T-helper 22 cell (primary cell): ENCODE measurements at places on chromosomes 2 and 18.

DNA sequence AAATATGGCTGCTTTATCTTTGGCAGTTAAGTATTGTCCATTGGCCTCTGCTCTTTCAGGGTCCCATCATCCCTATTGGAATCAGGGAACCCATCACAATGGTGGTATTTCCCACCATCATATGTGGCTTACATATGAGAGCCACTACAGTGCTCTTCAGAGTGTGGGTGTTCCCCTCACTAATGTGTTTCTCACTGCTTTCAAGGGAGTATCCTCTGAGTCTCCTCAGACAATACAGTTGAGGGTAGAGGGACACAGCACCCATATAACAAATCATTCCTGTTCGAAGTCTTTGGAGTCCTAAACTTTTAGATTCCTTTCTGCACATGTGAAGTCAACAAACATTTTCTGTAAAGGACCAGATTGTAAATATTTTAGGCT lies 48.8 kb upstream of the DNAJC10 start:
- no peak for DNase-seq

DNA sequence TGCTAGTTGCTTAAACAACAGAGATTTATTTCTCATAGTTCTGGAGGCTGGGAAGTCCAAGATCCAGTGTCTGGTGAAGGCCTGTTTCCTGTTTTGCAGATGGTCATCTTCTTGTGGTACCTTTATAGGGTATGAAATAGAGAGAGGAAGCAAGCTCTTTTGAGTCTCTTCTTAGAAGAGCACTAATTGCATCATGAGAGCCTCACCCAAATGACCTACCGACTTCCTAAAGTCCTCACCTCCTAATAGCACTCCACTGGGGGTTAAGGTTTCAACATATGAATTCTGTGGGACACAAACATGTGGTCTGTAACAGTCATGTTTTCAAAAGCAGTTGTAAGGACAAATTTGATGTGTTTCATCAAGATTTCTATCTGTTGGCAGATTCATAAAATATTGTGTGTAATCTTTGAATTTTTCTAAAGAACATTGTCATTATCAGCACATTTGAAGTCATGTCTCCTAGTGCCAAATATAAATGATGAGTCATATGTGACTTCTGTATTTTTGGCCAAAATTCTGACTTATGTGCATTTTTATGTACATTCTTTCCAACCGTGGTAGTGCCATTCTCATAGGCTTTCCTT lies 45.3 kb downstream of the CD28 start:
- DNase-seq = no peak

GRCh38 chr2:61379521-61379920 lies 91.4 kb downstream of the USP34 start:
- DNase-seq = no peak

DNA sequence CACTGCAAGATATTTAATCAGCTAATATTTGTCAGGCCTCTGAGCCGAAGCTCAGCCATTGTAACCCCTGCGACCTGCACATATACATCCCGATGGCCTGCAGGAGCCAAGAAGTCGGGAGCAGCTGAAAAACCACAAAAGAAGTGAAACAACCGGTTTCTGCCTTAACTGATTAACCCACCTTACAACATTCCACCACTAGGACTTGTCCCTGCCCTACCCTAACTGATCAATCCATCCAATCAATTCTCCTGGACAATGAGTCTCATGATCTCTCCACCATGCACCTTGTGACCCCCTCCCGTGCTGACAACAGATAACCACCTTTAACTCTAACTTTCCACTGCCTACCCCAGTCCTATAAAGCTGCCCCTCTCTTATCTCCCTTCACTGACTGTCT lies 945.4 kb upstream of the GYPC start:
- DNase-seq = no peak

DNA sequence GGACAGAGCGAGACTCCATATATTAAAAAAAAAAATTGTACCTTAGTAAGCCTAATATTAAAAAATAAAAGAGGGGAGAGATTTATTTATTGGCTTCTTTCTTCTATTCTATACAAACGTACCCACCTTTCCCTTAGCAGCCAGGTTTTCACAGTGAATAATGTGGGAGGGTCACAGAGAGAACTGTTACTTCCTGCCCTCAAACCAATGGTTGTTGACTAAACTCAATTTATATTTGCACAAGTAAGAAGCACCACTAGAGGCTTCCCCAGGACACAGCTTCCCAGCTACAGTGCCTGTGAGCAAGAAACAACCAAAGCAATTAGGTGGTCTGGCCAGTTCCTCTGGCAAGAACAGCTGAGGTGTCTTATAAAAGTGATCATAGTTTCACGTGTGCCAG lies 28.9 kb upstream of the GALR1 start:
- no peak for DNase-seq

GRCh38 chr18:75087119-75088020 lies 121.6 kb downstream of the PTGR3 start:
- no peak for DNase-seq

DNA sequence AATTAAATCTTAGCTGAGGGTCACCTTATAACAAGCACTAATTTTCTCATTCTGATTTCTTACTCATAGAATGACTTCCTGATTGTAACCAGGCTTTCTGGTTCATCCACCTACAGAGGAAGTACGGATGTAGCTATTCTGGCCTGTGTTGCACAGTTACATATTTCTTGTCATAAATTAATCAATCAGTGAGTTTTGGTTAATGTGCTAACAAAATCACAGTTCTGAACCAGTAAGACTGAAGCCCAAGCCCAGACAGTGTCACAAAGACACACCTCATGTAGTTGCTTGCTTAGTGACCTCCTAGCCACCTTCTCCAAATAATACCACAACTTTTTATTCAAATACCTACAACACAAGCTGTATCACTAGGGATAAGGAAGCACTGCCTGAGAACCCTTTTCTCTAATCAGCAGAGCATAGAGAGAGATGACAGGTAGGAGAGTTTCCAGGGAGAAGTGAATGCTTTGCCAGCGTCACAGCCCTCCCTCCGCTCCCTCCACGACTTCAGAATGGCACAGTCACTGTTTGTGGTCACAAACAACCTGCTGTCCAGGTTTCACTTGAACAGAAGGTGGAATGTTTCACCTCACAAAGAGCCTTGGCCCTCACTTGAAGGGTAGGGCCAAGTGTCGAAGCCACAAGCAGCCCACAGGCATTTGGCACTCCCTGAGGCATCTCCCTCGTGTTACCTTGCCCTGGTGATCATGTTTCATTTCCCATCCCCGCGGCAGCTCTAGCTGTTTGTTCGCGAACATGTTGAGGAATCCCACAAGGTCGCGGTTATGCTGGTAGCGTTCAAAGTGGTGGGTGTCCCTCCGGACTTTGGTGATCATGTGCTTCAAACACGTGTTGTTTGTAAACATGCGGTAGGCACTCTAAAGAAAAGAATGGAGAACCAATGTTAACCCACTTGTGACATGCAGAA lies 120.8 kb upstream of the STK17B start:
- no peak for DNase-seq

- no peak for DNase-seq
These were observed 255.4 kb downstream of the ALPK2 start for GRCh38 chr18:58373481-58373880.

DNA sequence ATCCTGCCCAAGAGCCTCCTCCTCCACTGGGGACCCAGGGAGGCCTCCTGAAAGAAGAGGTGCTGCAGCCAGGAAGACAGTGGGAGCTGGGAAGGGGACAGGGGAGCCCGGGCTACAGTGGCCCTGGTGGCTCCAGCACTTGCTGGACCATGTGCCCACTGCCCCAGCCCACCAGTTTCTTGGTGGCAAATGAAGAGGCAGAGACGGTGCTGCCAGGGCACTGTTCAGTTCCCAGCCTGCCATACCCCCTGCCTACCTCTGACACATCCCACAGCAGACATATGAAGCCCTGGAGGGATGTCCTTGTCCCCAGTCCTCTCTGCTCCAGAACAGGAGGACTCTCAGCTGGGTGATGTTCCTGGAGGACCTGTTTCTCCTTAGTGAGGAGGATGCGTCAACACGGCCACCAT lies 3.7 kb downstream of the RAMP1 start:
- DNase-seq = no peak

- no peak for DNase-seq
These were observed 81.7 kb downstream of the ARHGEF4 start for GRCh38 chr2:130918393-130918792.

GRCh38 chr2:84427235-84428138 lies 31.6 kb downstream of the SUCLG1 start:
- DNase-seq = no peak

- no peak for DNase-seq
These were observed 111.6 kb upstream of the CYP1B1 start for GRCh38 chr2:38187541-38188011.

GRCh38 chr2:120929829-120930228 lies 194.2 kb downstream of the GLI2 start:
- no peak for DNase-seq

DNA sequence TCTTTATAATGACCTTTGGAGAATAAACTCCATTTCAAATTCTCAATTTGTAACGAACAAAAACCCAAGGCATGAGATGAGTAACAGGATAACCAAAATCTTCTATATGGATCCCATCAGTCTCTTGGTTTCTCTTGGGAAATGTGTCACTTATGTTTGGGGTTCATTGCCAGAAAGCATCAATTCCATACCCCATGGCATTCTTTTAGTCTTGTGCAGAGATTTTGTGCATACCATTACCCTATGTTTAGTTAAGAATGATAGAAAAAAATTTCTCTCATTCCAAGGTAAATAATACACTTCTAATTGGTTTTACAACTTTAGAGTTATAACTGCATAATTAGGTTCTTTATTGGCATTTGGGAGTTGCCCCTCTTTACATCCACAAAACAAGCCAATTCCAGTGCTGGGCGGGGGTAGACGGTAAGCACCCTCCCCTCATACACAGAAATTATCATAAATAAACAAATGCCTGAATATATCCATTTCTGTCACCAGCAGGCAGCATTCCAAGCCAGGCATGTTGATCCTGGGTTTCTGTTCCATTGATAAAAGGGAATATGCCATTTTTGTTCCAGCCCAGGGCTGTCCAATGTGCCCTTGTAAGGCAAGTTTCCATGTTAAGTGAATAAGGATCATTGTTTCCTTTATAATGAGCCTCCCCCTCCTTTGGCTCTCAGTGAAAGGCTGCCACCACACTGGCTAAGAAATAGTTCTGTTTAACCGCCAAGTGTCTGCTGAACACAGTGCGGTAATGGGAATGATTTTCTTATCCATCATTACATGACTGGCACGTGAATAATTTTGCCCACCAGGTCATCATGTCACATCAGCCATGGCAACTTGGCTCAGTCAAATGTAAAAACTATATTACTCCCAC lies 680.1 kb upstream of the ZEB2 start:
- no peak for DNase-seq

DNA sequence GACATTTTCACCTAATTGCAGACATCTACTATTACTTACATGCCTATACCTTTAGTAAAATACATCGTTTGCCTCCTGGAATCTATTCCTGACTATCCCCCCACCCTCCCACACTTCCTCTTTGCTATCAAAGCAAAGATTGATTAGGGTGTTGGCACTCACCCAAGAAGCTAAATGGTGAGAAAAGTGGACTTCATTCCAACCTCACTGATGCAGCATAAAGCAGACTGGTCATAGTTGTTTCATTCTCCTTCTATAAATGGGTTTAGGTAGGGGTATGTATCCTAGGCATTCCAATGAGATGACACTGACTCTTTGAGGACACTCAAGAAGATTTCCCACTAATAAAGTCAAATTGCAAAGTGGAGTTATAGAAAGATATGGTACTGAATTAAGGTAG lies 97.4 kb downstream of the LRP1B start:
- no peak for DNase-seq

- DNase-seq = no peak
These were observed 1.7 kb upstream of the SMARCAL1 start for GRCh38 chr2:216410550-216410949.

- DNase-seq = no peak
These were observed 103.7 kb upstream of the HNRNPA3 start for GRCh38 chr2:177108890-177109289.
